ENCODE measurements at places on chromosomes 16 and 17.

- no peak for DNase-seq
Measured at GRCh38 chr16:2977440-2977839, 2.8 kb downstream of the PKMYT1 start.

GRCh38 chr16:56373003-56373402 is 52.3 kb downstream of the AMFR start:
- DNase-seq, result no peak

GRCh38 chr16:84117494-84117843 is 727 bp upstream of the MBTPS1 start:
- peak; percentile 70 for DNase-seq

- no peak for DNase-seq
Measured at GRCh38 chr17:74784125-74784810, 8.1 kb upstream of the NAT9 start.

- DNase-seq, result no peak
Measured at GRCh38 chr16:62149631-62150030, 113.4 kb upstream of the CDH8 start.

DNA sequence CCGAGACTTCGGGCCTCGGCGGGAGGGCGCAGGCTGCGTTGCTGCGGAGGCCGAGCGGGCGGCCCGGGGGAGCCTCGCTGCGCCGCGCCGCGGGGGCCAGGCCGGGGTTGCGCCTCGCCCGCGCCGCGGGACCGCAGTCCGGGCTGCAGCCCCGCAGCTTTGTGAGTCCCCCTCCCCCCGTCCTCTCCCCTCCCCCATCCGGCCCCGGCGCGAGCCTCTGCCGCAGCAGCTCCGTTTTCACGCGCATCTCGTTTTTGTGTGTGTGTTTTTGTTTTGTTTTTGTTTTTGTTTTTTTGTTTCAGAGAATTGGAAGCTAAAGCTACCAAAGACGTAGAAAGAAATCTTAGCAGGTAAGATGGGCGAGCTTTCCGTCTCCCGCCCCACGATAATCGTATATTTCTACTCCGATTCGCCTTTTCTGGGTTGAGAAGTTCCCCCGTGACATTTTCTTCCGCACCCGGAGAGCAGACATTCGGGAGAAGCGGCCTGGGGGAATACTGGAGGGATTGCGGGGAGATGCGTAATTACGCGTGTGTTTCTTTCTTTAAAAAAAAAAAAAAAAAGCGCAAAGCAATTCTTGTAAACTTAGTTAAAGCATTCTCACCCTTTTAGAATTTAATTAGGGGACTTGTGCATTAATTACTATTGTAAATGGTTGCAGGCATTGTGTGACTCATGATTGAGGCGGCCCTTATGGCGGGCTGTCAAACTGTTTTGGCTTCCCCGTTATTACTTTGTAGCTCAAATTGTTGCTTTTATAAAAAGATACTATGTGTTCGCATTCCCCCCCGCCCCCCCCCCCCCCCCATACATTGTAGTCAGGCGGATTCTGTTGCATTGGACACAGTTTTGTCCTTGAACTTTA is 732 bp downstream of the TNRC6A start:
- DNase-seq, result peak; percentile 53

DNA sequence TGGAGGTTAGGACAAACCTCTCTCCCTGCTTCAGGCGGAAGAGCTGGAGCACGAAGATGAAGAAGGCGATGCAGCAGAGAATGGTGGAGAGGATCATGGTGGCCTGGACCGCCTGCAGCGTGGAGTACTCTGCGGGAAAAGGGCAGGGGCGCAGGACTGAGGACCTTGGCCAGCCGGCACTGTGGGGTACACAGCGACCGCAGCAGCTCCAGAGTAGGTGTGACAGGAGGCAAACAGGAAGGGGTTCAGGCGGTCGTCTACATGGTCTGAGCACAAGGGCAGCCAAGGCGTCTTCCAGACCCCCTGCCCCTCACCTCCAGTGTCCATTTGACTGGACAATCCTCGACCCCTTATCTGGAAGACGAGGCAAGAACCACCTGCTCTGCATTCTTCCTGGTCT is 42.5 kb downstream of the EMP2 start:
- no peak for DNase-seq

DNA sequence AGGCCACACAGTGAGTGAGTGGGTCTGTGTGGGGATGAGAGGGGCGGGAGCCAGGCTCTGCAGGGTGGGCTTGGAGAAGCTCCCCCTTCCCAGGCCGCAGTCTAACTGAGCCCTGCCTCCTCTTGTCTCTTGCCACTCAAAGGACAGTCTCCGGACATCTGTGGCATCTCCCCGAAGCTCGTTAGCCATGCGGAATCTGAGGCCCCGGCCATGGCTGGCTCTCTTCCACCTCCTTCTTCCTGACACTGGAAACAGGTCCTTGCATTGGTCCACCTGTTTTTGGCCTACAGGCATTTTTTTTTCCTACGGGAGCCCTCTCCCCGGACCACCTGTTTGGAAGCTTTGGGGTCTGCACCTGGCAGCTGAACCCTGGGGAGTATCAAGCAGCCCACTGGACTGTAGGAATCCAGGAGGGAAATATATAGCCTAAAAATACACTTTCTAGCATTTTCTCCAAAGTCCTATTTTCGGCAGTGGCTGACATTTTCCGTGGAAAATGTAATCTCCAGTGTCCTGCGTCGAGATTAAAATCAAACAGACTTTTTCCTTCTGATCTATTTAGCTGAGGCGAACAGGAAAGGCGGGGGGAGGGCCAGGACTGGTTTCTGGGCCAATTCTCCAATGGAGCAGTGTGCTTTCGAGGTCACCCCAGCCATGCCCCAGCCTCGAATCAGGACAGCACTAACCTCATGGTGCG is 9.1 kb downstream of the ATP2A3 start:
- no peak for DNase-seq

DNA sequence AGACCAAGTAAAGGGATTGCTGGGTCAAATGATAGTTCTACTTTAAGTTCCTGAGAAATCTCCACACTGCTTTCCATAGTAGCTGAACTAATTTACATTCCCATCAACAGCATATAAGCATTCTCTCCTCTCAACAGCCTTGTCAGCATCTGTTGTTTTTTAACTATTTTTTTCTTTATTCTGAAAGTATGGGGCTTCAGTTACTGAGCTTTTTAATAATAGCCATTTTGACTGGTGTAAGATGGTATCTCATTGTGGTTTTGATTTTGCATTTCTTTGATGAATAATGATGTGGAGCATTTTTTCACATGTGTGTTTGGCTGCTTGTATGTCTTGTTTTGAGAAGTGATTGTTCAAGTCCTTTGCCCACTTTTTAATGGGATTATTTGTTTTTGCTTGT is 2.5 kb downstream of the KRTAP2-2 start:
- no peak for DNase-seq

DNA sequence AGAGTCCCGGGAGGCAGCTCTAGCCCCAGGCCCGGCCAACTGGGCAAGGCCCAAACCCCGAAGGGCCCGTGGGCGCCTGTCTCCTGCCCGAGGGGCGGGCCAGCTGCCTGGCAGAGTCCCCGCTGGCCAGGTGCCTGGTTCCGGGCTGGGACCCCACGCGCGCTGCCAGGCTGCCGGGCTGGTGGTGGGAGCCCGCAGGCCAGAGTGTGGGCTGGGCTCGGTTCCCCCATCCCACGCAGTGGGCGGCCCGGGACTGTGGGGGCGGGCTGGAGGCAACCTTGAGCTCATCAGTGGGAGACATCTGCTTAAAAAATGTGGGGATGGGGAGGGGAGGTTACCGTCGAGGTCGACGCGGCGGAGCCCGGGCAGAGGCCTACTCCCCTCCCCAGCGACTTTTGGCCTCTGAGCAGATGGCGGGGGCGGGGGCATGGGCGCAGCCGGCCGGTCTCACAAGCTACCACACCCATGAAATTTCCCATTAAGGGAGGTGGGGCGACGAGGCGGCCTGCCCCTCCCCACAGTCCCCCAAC is 176.4 kb upstream of the GSE1 start:
- DNase-seq, result peak; percentile 62

DNA sequence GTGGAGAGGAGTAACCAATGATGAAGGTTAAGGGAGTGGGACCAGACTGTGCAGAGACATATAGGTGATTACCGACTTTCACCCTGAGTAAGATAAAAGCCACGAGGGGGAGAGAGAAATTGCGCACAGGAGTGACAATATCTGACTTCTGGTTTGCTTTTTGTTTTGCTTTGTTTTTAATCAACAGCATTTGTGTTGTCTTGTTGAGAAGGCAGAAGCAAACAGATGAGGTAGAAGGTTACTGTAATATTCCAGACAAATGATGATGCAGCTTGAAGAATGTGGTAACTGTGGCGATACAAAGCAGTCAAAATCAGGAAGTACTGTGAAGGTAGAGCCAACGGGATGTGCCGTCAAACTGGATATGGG is 7.5 kb downstream of the PELP1 start:
- no peak for DNase-seq

DNA sequence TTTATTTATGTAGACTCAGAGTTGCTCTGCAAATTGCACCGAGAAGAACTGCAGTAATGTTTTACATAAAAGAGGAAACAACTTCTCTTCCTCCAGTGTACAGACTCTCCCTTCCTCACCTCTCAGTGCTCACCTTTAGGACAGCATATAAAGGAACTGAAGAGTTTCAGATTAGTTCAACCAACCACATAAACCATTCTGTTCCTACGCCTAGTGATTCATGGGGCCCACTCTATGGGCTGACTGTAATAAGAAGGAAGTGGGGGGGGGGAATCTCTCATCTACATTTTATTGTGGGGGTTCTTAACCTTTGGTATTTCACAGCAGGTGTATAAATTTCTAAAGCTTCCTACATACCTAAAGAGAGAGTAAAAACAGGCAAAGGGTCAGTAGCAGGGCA is 18.3 kb downstream of the ZSWIM7 start:
- DNase-seq, result peak; percentile 60

- DNase-seq, result peak; percentile 15
Measured at GRCh38 chr16:49366669-49367068, 6.9 kb upstream of the C16orf78 start.

DNA sequence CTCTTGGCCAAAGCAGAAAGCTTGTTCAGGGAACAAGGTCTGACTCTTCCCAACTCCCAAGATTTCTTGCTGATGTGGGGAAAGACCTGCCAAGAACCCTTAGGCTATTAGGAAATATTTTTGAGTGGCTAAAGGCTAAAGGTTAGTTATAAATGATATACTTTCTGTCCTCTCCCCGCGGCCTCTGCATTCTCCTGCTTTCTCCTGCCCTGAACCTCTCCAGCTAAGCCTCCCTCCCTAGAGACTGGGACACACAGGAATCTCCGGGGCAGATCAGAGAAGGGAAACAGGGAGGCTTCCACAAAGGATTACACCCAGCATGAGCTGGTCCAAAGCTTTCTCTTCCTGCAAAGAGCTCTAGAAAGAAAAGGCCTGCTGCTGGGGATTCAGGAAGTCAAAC is 2.3 kb downstream of the SLC43A2 start:
- DNase-seq, result no peak

DNA sequence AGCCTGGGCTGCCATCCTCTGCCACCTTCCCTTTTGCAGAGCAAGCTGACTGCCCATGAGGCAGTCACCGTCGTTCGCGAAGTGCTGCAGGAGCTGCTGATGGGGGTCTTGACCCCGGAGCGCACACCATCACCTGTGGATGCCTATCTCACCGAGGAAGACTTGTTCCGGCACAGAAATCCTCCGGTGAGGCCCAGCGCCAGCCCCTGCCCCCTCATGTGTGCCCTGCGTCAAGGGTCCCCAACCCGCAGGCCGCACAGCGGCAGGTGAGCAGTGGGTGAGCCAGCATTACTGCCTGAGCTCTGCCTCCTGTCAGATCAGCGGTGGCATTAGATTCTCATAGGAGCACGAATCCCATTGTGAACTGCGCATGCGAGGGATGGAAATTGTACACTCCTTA is 7.7 kb upstream of the EPN3 start:
- DNase-seq, result no peak

- DNase-seq, result no peak
Measured at GRCh38 chr16:78405833-78406232, 306.4 kb downstream of the WWOX start.

- DNase-seq, result no peak
Measured at GRCh38 chr17:62675701-62676100, 48.2 kb downstream of the MRC2 start.

DNA sequence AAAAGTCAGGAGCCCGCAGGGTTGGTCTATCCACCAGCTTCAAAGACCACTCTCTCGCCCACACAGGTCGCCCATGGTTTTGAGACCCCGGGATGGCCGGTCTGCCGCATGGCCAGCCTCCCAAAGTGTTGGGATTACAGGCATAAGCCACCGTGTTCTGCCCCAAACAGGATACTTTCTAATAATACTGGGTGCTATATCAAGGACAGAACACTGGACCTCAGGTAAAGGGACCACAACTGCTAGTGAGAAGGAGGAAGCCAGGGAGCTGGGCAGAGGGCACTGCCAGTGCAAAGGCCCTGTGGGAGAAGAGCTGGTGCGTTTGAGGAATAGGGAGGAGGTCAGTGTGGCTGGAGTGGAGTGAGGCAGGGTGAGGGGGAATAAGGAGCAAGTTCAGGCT is 34.1 kb downstream of the IL21R start:
- DNase-seq, result no peak

DNA sequence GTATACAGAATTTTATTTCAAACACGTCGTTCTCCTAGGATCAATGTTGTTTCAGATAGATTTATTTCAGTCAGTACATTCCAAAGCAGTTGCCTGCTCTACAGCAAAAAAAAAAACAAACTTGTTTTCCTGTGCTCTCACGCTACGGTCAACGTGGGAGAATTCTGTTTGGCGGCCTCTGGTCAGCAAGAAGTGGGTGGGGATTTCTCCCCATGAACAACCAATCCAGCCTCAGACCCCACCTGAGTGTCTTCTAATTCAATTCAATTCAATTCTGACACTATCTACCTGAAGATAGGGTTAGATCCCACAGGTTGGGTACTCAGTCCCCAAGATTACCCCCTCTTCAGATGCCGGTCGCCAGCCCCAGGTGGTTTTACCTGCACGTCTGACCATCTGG is 22.1 kb downstream of the C17orf58 start:
- DNase-seq, result no peak

GRCh38 chr17:32486701-32487472 is at the start of gene CDK5R1:
CDK5R1 (plus strand) TSS chr17:32486993; CDS start chr17:32487621, 628 bp downstream.
- DNase-seq, result peak; percentile 87

DNA sequence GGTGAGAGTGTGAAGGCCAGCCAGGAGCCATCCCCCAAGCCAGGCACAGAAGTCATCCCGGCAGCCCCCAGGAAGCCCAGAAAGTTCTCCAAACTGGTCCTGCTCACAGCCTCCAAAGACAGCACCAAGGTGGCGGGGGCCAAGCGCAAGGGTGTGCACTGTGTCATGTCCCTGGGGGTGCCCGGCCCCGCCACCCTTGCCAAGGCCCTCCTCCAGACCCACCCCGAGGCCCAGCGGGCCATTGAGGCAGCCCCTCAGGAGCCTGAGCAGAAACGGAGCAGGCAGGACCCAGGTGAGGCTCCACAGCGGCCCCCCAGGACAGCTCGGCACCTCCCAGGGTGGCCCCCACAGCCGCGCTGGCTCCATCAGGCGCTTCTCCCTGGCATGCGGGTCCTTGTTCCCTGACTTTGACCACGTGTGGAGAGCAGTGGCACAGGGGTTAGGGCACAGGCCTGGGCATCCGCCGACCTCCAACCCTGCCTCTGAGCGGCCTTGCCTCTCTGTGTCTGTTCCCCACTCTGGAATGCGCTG is 13.5 kb downstream of the FLYWCH2 start:
- no peak for DNase-seq
